ENCODE measurements at places on chromosomes 1 and 21. TPM values are rescaled to one million over a fixed set of nuclear protein-coding genes. Genes with fewer than 3 reads are reported as not detected.

DNA sequence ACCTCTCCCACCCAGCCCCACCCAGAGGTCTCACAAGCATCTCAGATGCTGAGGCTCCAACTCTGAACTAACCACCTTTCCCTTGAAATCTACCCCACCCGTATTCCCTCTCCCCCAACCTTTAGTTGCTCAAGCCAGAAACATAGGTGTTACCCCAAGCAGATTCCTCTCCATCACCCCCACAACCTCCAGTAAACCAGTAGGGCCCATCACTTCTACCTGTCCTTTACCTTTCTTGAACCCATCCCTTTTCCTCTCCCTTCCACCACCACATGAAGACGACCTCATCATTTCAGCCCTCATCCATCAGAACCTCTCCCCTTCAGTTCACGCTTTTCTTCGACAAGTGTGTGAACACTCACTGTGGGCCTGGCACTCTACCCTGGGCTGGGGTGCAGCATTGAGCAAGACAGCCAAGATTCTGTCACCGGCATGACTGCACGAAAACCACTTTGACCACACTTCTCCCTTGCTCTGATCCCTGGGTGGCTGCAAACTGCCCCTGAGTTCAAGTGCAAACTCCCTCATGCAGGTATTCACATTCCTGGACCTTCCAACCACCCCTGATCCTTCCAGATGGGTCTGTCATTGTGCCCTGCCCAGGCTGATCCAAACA, 65.5 kb upstream of the LAPTM5 start:
- DNase-seq, result no peak

- no peak for DNase-seq
Observed at GRCh38 chr1:201085902-201086735, 26.1 kb downstream of the CACNA1S start.

DNA sequence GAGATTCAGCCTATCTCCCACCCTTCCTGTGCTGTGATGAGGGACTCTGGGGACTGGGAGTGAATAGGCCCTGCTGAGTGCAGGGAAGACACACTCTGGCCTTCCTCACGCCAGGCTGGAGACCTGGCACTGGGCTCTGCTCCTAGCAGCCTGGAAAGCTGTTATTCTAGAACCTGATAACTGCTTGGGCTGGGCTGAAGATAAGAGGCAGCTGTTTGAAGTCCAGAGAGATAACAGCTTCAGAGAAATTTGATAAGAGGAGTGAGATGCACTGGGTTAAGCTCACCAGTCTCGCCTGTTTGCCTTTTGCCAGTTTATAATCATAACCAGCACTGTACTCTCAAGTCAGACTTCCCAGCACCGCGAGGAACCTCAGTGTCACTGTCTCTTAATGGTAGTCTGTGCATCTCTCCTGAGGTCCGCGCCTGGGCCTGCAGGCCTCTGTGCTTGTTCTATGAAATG, 46.6 kb upstream of the GPR37L1 start:
- no peak for DNase-seq

NMNAT1 gene
- polyA plus RNA-seq, result 6.2 TPM

SLC44A3 gene
- 9.4 TPM for polyA plus RNA-seq

FMO2 gene
- 3.2 TPM for polyA plus RNA-seq
